GF-D8 (cell line): ENCODE measurements at places on chromosomes 12 and 14.

DNA sequence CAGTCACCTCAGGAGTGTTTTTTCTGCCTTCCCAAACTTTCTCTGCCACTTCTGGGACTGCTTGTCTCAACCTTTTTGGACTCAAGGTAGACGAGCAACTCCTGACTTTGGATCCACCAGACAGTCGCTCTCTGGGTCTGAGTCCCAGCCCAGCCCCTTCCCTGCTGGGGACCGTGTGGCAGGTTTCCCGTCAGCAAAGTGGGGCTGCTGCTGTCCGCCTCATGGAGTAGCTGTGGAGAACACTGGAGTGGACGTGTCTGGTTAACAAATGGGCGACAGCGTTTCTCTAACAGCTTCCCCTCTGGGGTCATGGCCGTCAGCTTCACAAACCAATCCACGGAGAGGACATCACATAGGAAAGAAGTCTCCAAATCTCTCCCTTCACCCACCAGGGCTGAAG is 54.8 kb downstream of the KCTD10 start:
- no peak for DNase-seq

GRCh38 chr14:78595797-78596196 is 425.6 kb downstream of the NRXN3 start:
- DNase-seq: no peak

DNA sequence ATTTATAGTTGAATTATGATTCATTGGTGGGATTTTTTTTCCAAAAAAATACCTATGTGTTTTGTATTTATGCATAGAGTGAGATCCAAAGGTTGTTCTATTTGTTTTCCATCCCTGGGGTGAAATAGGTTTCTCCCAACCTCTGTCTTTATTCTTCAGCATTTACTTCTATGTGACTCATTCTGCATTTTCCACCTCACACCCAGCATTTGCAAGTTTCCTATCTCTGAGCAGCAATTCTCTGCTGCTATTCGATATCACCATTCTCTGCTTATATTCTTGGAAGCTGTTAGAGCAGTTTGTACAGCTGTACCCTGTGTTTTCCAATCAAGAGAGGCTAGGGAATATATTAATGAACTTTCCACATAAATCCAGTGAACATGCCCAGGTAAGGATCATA is 538.9 kb downstream of the SNAPC1 start:
- no peak for DNase-seq

DNA sequence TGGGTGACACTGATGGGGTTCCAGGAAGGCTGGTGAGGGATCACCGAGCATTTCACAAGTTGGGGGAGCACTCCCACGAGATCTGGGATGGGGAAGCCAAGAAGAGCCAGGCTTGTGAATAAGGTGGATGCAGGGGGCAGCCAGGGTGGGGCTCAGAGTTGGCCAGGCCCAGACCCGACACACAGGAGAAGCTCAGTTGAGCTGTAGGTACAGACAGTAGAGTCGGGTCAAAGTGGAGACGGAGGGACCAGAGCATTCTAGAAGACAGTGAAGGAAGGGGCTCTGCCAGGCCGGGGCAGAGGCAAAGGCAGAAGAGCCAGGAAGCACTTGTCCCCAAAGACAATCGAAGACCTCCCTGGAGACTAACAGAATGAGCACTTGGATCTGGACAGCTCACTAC is 70.9 kb upstream of the BCL11B start:
- DNase-seq: no peak

DNA sequence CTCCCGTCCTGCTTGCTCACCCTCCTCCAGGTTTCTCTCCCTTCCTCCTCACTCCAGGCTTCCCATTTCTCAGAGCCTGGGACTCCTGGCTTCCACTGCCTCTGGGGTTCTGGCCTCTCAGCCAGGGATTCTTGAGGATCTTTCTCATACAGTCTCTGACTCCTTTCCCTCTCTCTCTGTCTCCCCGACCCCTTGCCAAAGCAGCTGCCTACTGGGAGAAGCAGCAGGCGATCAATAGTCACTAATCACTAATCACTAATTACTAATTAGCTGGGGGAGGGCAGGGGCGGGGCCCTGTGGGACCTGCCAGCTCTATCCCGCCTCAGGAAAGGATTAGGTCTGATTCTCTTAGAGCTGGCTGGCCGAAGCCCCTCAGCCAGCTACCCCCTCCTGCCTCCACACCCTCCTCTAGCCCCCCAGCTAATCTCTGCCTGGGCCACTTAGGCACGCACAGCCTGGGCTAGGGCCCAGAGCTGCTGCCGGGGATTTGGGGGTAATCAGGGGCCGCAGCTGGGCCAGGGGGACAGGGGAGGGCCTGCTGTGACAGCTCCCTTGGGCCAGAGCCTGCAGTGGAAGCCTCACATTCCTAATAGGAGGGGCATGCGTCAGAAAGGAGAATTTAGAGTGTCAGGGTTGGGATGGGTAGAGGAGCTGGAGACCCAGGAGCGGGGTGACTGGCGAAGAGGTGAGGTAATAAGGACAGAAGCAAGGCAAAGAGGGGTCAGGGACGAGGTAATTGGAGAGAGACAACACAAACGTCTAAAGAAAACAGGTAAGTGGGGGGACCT is 2.8 kb downstream of the NXPH4 start:
- no peak for DNase-seq

- no peak for DNase-seq
Observed at GRCh38 chr12:22635812-22636211, 10.8 kb downstream of the ETNK1 start.

- DNase-seq: no peak
Observed at GRCh38 chr12:12450043-12450471, 93.2 kb downstream of the BORCS5 start.

DNA sequence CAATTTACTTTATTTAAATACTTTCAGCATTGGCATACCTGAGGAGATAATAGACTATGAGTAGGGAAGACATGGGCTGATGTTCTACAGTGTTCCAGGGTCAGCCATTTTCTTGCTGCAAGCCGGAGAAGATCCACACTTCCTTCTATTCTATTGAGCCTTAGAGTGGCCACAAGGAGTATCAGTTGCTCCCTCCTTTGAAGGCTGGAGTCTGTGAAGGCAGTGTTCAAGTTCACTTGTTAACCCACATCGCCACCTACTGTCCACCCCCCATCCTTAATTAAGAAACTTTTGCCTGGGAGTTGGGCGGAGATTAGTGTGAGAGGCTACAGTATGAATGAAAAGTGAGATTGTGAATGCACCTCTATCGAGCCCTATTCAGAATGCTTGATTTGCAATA is 666.6 kb downstream of the NRXN3 start:
- DNase-seq: no peak

- DNase-seq: no peak
Observed at GRCh38 chr12:108312073-108312659, 26.9 kb downstream of the CMKLR1 start.

- no peak for DNase-seq
Observed at GRCh38 chr12:19799895-19800602, 360.8 kb downstream of the AEBP2 start.

DNA sequence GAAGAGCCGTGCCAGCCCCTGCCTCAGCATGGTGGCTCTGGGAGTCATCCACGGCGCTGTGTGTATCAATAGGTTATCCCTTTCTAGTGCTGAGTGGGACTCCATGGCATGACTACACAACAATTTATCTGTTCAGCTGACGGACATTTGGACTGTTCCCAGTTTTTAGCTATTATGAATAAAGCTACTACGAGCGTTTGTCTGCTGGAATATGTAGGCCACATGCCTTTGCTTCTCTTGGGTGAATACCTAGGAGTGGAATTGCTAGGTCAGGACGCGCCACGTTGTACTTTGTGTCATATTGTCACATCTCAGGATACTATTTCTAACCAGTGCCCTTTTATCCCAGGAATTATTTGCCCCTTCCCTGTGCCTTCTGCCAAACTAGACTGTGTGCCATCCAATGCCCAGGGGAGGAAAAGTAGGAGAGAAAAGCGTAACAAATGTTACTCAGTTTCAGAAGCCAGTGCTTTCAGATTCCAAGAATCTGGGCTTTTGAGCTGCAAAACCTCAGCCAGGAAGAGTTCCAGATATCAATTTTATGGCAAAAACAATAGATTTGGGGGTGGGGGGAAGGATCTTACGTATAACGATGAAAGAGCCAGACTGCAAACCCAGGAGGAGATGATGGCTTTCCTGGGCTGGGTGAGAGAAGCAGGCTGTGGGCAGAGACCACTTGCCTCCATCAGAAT is 62.5 kb upstream of the NCOR2 start:
- no peak for DNase-seq

GRCh38 chr14:71022012-71022869 is 115.0 kb downstream of the PCNX1 start:
- no peak for DNase-seq

- DNase-seq: no peak
Observed at GRCh38 chr12:94873734-94874517, 129.6 kb downstream of the NDUFA12 start.

DNA sequence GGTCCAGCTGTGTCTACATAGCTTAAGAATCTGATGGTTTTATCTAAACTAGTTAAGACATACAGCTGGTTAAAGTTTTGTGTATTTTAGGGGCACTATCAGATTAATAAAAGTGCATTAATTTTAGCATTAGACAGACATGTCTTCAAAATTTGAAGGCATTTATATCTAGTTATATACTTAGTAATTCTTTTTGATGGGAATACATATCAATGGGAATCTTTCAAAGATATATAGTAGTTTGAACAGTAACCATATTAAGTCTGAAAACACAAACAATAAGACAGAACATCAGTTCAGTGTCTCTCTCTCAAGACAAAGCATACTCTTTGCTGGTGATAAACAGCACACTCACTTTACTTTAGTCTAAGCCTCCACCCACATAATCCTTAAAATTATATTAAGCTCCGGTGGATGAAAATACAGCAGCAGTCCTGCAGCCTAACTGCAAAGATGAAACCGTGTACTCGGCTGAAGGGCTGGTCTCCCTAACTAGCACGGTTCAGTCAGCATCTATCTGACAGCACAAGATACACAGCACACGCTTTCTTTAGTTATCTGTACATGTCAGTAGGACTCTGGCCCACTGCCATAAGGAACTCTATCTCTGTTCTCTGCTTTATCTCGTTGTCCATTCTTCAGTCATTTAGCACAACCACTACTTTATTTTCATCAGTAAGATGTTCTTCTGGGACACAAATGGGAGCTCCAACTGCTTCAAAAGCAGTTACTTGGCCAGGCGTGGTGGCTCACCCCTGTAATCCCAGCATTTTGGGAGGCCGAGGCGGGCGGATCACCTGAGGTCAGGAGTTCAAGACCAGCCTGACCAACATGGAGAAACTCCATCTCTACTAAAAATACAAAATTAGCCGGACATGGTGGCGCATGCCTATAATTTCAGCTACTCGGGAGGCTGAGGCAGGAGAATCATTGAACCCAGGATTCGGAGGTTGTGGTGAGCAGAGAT is 80.5 kb downstream of the MED13L start:
- DNase-seq: no peak

DNA sequence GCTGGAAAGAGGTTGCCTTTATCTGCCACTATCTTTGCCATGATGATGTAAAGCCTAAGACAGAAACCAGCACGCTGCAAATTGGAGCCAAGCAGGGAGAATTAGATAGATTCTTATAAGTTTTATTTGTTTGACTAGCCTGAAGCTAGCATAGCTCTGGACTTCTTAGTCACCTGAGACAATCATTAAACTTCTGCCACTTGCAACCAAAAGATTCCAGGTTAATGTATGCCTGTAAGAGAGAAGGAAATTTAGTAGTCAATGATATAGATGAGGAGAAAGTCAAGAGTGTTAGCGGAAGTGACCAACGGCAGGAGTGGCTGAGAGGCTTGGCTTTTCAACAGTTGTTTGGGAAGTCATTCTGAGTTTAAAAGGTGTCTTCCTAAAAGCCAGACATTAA is 1106.6 kb downstream of the VRK1 start:
- no peak for DNase-seq

DNA sequence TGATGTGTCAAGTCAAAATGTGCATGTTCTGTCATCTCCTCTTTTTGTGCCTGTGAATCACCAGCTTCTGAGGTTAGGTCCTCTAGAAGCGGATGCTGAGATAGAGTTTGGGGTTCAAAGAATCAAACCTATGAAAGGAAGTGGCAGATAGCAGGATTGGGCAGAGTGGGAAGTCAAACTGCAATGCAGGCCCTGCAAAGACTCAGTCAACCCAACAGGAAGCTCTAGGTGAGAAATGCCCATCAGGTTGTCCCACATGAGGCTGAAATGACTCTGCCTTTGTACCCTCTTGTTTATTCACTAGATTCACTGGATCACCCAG is 4.5 kb upstream of the MIA2 start:
- no peak for DNase-seq

DNA sequence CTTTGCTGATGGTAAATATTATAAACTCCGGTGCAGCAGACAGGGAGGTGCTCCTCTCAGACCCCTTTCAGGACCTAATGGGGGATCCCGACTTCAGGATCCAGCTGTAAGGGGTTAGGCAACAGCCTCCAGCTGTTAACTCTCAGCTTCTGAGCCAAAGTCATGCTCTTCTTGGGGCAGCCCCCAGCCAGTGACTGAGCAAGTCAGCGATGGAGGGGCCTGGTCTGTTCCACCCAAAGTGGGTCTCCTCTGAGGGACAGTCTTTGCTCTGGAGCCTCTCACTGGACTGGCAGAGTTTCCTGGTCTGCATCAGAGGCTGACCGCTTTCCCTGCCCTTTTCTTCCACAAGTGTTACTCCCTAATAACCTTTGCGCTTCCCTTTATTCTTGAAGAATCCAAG is 184.2 kb upstream of the DIO3 start:
- DNase-seq: no peak

DNA sequence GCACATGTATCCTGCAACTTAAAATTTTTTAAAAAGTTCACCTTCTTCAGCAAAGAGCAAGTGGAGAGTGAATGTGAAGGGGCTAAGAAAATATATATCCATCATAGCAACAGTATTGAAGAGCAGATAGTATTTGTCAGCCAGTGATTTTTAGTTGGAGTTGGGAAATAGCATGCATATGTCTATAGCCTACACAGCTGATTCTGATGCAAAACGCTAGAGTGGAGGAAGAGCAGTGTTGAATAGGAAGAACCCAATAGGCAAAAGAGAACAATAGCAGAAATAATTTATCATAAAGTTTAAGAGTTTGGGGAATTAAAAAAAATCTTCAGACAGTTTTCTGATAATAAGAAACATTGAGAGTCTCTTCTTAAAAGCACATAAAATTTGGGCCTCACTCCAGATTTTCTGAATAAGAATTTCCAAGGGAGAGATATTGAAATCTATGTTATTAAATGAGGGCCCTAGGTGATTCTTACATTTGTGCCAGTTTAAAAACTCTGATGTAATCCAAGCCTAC is 12.0 kb downstream of the PDE6H start:
- DNase-seq: no peak

GRCh38 chr12:97131220-97131981 is 224.3 kb downstream of the NEDD1 start:
- DNase-seq: no peak

DNA sequence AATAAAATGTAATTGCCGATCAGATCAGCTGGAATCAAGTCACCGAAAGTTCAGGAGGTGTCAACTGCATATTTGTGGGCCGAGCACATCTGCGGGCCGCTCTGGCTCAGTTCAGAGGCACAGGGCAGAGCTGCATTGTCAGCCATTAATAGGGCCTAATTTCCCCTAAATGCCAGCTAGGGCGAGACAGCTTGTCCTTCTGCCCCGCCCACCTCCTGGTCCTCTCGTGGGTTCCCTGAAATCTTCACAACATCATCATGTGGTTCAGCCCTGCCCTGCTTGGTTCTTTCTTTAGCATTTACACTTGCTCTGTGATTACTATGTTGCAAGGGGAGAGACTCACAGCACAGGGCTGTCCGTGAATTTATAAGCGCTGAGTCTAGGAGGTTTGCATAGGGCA is 148.9 kb downstream of the CHST11 start:
- DNase-seq: no peak
